ENCODE measurements at places on chromosomes 5 and 9. TPM values are rescaled to one million over a fixed set of nuclear protein-coding genes. Genes with fewer than 3 reads are reported as not detected.

DTWD2 gene
- total RNA-seq, result 15.5 TPM

SPATA6L gene
- total RNA-seq, result 6.5 TPM

ADGRD2 gene
- total RNA-seq, result not detected

PLAC8L1 gene
- not detected for total RNA-seq

LCN6 gene
- not detected for total RNA-seq

SAXO1 gene
- 0.93 TPM for total RNA-seq

MYMK gene
- 2.8 TPM for total RNA-seq

PPIC gene
- 30.5 TPM for total RNA-seq

NEUROG1 gene
- not detected for total RNA-seq
